Neural crest cell (in vitro differentiated cells): ENCODE measurements at places on chromosomes 6 and 20.

DNA sequence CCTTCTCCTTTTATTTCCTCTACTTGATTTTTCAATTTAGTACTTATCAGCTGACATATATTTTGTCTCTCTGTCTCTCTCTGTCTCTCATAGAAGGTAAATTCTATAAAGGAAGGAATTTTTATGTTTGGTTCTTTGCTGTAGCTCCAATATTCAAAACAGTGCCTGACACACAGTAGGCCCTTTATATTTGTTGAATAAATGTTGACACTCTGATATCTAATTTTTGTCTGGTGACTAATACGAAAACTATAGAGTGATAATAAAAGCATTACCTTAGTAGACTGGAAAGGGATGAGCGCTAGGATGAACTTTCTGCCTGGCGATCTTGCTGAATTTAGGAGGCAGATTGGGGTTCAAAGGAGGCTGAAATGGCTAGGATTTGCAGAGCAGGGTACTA lies 42.8 kb downstream of the PTPN1 start:
- DNase-seq, result no peak

- no peak for DNase-seq
Measured at GRCh38 chr6:106778943-106779342, 149.6 kb downstream of the QRSL1 start.

- DNase-seq, result no peak
Measured at GRCh38 chr6:118280210-118280609, 267.9 kb upstream of the PLN start.

GRCh38 chr6:119297049-119297448 lies 52.5 kb downstream of the MAN1A1 start:
- no peak for DNase-seq

DNA sequence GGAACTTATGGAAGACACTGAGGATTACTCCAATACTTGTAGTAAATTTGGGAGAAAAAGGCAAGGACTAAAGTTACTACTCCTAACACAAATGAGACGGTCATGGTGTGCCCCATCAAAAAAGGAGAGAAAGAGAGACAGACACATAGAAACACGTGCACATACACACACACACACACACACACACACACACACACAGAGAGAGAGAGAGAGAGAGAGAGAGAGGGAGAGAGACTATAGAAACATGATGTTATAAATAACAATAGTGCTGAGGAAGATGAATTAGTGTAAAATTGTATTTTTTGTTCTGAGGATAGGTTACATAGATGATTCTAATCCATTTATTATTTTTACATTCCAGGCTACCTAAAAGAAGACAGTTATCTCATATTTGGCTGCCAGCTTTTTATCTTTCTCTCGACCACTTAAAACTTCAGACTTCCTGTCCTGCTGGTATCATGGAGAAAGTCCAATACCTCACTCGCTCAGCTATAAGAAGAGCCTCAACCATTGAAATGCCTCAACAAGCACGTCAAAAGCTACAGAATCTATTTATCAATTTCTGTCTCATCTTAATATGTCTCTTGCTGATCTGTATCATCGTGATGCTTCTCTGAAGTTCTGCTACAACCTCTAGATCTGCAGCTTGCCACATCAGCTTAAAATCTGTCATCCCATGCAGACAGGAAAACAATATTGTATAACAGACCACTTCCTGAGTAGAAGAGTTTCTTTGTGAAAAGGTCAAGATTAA lies 10.5 kb downstream of the PLN start:
- DNase-seq, result no peak

GRCh38 chr20:30513050-30513628 lies 744.3 kb upstream of the DEFB115 start:
- DNase-seq, result no peak
